ENCODE measurements at places on chromosomes 16 and 17.

GRCh38 chr17:4950746-4951204 lies at the start of gene ENO3:
Gene ENO3 (plus strand): TSS chr17:4951119. CDS start chr17:4951830, 711 bp downstream.
- no peak for DNase-seq

DNA sequence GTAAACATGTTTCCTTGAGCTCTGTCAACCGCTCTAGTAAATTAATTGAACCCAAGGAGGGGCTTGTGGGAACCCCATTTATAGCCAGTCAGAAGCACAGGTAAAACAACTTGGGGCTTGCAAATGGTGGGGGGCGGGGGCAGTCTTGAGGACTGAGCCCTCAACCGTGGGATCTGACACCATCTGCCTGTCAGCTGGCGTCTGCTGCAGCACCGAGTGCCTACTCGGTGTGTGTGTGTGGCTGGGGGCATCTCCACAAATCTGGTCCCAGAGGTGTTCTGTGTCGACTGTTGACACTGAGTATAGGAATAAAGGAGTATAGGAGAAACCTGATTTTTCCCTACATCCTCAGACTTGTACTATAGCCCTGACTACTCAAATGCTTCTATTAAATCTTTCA lies 20.6 kb downstream of the CREBBP start:
- DNase-seq: no peak

DNA sequence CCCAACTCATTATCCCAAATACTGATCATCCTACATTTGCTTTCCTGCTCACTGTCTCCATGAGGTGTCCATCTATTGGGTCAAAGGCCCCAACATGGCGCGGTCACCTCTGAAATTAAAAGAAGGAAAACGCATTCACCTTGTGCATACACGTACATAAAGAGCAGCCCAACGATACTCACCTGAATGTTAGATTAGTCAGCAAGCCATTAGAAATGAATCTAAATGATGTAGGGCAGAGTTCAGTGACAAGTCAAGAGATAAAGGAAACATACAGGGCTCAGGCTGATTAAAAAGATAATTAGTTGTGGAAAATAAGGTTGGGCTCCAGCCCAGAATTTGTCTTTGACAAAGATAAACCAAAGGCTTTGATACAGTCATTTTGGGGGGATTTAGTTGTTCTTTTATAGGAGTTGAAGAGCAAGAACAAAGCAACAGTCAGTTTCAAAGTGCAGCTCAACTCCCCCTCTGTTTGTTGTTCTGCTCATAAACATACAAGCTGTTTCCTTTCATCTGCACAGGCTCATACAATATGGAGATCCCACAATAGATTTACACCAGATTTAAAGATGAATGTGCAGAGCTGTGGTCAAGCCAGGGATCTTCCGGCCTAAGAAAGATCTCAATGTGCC lies 21.1 kb downstream of the NXPH3 start:
- DNase-seq: no peak

DNA sequence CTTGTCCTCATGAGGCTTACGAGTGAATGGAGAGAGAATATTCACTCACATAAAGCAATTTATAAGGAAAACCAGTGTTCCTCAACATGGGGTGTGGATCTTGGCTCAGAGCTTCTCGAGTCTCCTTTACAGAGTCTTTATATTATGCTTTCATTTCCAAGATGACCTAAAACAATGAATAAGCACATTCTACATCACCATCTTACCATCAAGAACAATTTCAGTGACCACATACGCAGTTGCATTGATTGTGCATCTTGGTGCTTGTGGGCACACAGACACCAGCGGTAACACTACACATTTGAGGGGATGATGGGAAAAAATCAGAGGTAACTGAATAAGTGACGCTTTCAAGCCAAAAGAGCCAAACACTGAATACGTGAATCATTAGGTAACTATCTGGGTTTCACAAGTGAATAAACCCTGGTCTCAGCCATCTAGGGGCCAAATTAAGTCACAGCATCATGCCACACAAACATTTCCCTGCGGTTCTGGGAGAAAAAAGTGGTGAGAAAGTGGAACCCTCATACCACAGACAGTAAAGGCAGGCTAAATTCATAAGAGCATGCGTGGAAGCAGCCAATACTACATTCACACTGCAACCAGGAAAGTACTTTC lies 9.4 kb downstream of the CWC25 start:
- no peak for DNase-seq

GRCh38 chr17:611202-611601 lies 103.4 kb downstream of the VPS53 start:
- no peak for DNase-seq

- DNase-seq: no peak
Measured at GRCh38 chr17:76872221-76872873, 4.1 kb downstream of the MGAT5B start.

- no peak for DNase-seq
Measured at GRCh38 chr16:63289834-63290460, 1253.7 kb upstream of the CDH8 start.

DNA sequence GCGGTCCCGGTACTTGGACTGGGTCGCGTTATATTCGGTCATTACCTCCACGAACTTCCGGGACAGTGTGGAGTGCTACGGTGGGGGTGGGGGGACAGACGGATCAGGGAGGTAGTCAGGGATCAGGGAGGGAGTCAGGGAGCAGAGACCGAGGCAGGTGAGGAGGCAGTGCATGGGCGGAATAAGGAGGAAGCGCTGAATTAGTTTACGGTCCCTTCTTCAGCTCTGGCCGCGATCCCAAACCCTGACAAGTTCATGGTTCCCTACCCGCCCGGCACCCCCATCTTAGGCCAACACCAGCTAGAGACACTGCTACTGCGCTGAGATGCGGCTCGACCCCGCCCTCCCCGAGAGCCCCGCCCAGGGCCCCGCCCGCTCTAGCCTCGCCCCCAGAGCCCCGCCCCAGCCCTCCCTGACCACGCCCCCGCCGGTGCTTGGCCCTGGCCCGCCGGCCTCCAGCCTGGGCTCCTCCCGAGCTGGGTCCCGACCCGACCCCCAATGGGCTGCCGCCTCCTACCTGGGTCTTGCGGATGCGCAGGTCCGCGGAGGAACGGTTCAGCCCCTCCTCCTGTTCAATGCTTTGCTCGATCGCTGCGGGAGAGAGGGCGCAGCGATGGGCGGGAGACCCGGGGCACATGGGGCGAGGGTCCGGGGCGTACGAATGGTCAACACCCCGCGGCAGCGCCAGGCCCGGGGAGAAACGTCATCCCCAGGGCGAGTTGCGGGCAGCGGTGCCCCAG lies 12.1 kb downstream of the HSD3B7 start:
- peak; percentile 73 for DNase-seq
